NCI-H1105 treated with DMSO at 0.1 percent for 48 hours (cell line): ENCODE measurements at places on chromosomes 16 and 17.

- no peak for DNase-seq
Measured at GRCh38 chr16:2587891-2588565, 50.2 kb downstream of the PDPK1 start.

GRCh38 chr16:28250999-28251398 lies 39.2 kb upstream of the XPO6 start:
- DNase-seq: no peak

DNA sequence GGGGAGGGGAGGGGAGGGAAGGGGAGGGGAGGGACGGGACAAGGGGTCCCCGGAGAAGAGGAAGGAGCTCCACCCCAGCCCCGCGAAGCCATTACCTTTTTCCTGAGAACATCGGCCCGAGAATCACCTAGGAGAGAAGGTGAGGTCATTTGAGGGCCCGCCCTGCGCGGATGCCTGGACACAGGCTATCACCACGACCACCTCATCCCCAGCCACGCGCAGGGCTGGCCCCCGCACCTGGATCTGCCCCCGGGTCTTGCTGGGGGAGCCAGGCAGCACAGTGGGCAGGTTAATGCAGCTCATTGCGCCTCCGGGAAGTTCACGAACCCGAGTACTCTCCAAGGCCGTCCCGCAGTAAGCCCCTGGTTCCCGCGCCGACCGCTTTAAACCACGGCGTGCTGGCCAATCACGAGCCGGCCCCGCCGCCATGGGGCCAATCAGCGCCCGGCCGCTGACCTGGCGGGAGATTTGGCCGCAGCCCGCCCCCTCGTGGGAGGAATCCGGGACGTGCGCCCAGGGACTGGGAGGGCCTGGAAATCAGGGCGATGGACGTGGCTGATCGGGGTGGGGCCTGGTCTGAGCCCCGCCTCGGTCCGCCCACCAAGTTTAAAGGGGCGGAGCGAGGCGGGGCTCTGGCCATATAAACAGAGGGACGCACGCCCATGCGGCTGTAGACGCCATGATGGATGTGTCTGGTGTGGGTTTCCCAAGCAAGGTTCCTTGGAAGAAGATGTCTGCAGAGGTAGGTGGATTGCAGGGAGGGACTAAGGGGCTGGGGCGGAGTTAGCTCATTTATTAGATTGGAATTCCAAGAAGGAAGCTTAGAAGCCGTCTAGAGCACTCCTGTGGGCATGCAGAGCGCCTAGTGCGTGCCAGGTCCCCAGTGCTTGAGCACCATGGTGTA lies at the start of the genes AFMID and TK1:
Gene AFMID (plus strand): TSS at position 671 of the 904 bp plus-strand sequence. CDS start 9 bp downstream, at position 680.
Gene TK1 (minus strand): TSS at position 361 of the 904 bp plus-strand sequence. CDS start 58 bp downstream, at position 303.
- DNase-seq: peak; percentile 91

DNA sequence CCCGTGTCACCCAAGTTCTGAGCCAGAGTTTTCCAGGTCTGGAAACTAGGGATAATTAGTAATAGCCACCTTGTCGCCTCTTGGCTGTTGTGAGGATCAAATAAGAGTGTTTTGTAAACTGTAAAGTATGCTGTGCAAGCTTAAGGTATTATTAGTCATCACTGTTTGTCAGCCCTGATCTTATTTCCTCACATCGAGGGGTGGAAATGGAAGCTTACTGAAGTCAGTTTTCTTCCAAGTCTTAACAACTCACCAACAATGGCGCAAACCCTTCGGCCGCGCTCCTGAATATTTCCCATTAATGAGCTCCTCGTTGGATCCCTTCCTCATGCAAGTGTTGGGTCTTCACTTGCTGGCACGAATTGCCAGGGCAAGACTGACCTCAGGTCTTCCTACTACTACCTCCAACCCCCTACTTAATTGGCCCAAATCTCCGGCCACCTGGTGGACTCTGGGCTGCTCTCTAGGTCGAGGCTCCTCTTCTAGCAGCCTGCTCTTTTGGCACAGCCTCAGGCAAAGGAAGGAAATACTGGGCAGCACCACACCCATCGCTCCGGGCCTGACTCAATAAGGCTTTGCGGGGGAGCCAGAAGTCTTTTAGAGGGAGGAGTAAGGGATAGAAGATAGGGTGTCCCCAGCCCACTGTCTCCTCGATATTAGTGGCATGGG lies 885 bp upstream of the SLC35B1 start:
- no peak for DNase-seq

GRCh38 chr17:66858226-66859083 lies 23.5 kb downstream of the CACNG5 start:
- no peak for DNase-seq

DNA sequence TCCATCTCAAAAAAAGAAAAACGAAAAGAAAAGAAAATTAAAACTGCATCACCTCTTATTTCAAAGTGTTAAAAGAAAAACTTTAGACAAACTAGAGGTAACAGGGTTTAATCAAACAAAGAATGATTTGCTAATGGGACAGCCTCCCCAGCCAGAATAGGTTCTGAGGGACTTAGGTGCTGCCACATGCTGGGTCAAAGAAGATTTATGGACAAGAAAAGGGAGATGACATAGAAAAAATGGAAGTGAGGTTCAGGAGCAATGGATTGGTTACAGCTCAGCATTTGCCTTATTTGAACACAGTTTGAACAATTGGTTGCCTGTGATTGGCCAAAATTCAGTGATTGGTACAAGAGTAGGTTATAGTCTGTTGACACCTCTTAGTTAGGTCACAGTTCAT lies 21.1 kb downstream of the TMC5 start:
- DNase-seq: no peak

DNA sequence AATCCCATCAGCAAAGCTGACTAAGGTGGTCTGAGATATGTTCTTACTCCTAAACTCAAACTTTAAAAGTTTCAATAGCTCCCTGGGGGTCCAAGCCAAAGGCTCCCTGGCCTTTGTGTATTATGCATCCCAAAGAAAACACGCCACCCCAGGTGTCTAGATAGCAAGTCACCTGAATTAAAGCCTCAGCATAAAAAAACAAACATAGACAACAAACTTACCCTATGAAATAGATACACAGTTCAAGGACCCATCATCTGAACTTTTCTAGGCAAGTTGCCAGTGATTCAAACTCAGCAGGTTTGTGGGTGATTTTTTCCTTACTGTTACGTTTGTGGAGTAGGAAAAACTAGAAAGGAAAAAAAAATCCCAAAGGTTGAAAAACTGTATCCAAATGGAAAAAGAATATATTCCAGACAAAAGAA lies 12.5 kb downstream of the CMTM3 start:
- no peak for DNase-seq

- DNase-seq: peak; percentile 79
Measured at GRCh38 chr16:22898131-22898530, 84.2 kb downstream of the HS3ST2 start.

- DNase-seq: no peak
Measured at GRCh38 chr17:75878174-75878998, at the start of gene TRIM47. TSS of gene TRIM47 (minus strand) at chr17:75878581. CDS start at chr17:75878548, 33 bp downstream.

DNA sequence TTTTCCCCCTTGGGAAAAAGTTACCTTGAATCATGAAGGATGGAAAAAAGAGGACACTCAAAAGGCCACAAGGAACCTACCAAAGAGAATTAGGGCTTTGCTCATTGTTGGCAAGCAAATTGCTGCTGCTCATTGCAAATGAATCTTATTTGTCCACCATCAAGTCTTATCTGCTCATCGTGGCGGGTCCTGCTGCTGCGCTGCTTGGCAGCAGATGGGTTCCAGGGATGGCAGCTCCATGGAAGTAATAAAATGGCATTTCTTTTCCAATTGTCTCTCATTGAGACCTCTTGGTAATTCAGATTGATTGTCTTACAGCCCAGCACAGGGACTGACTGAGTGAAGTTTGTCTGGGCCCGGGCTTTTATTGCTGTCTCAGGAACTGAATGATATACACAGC lies 118.7 kb downstream of the MRM1 start:
- DNase-seq: no peak

DNA sequence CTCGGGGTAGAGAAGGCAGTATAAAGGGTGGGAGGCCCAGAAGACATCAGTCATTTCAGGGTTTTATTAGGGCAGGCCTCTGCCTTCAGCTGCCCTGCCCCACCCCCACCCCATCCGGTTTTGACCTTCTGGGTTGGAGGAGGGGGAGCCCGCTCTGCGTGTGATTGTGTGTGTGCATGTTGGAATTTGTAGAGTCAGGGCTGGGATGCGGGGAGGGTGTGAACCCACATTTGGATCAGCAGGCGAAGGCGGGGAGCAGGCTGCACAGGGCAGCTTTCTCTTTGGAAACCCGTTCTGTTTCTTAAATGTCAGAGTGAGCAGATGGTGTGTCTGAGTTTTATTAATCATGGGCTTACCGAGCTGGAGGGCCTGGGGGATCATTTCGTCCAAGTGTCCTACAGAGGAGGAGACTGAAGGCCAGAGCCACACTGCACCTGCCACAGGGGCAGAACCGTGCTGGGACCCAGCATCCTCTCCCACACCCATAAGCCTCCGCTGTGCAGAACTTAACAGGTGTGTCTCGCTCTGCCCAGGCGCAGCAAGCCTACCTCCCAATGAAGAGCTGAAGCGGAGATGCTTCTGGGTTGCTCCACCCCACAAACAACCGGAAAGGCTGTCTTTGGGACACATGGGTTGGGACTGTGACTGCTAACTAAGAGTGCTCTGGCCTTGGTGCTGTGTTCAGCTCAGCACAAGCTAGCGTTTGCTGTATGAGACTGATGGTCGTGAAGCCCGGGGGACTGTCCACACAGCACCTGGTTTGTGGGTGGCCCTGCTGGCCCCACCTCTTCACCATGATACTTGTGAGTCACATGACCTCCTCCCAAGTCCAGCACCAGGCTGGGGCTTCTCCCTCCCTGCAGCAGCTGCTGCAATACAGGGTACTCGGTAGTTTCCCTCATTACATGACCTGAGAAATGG lies 70.9 kb upstream of the GSE1 start:
- DNase-seq: no peak

- DNase-seq: no peak
Measured at GRCh38 chr17:19650826-19651225, 2.3 kb downstream of the ALDH3A2 start.

- no peak for DNase-seq
Measured at GRCh38 chr17:60169921-60170817, 20.4 kb downstream of the CA4 start.

- DNase-seq: peak; percentile 94
Measured at GRCh38 chr17:35373534-35373983, at the start of gene SLFN11. TSS of gene SLFN11 (minus strand) at chr17:35373621. CDS start at chr17:35363807, 9,814 bp downstream.
